Colonic mucosa (tissue), 4 donors: ENCODE measurements at places on chromosomes 4 and X. TPM values are rescaled to one million over a fixed set of nuclear protein-coding genes. Genes with fewer than 3 reads are reported as not detected.

Gene MMRN1
- total RNA-seq = 6.7 TPM

DNA sequence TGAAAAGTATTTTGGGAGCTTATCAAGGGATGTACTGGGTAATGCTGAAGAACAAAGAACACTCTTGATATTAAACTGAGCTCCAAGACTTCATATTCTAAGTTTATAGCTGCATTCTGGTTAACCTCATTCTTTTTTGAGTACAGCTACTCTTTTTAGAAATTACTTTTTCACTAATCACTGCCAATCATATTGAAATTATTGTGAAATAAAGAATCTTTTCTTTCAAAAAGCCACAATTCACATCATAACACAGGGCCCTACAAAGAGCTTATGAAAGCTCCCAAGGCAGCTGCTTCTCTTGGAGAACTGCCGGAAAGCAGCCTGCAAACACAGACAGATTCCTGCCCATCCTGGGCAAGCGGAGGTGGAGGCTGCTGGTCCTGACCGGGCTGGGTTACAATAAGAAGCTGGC, 121.4 kb downstream of the RNF150 start:
- H3K4me1 ChIP-seq = no peaks in the 10 kb centered on the region
- no peak overlapping the region for H3K4me3 ChIP-seq
- H3K27ac ChIP-seq = no peak overlapping the region
- no peaks in the 10 kb centered on the region for H3K36me3 ChIP-seq
- DNase-seq = no peak

DNA sequence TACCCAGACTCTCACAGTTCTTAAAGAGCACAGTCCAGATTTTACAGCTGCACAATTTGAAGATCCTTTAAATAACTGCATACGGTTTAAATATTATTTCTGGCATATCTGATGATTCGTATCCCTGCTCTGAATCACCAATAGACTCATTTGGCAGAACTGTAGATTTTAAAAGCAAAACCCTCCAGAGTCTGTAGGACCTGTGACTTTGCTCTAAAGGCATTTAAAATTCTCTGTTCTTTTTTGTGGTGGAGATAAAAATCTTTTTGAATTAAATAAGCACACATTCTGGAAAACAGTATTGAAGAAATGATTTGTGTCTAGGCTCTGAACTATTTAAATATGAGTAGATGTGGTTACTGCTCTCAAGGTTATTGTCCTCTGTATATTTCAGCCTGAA, 246.2 kb upstream of the PITX2 start:
- H3K27me3 ChIP-seq = no peaks in the 10 kb centered on the region
- DNase-seq = no peak
- H3K36me3 ChIP-seq = no peaks in the 10 kb centered on the region
- H3K27ac ChIP-seq = no peak overlapping the region
- H3K4me3 ChIP-seq = no peak overlapping the region

GRCh38 chrX:24285082-24285481, 28.8 kb downstream of the SUPT20HL2 start:
- DNase-seq = no peak
- no peaks in the 10 kb centered on the region for H3K4me1 ChIP-seq
- no peaks in the 10 kb centered on the region for H3K27me3 ChIP-seq
- H3K4me3 ChIP-seq = no peak overlapping the region
- H3K36me3 ChIP-seq = no peaks in the 10 kb centered on the region
- no peak overlapping the region for H3K27ac ChIP-seq

DNA sequence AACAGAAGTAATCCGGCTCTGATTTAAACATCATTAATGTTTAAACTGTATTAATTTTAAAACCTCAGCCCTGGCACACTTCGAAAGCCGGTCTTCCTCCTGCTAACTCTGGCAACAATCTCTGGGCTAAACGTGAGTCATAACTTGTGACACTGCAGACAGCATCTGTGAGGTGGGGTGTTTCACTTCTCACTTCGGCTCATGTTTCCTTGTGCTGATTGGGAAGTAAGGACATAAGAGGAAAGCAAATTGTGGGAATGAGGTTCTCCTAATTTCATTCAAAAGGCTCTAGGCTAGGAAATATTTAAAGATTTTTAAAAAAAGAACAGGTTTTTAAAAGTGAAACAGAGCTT, 139.9 kb upstream of the USP9X start:
- DNase-seq = peak; percentile 46
- peaks cover 4% of the 10 kb centered on the region for H3K27me3 ChIP-seq
- no peaks in the 10 kb centered on the region for H3K4me1 ChIP-seq
- peak overlapping the region; percentile 37 for H3K27ac ChIP-seq
- no peaks in the 10 kb centered on the region for H3K36me3 ChIP-seq

Gene EPGN
- not detected for total RNA-seq

Gene TMPRSS11B
- not detected for total RNA-seq

- H3K27ac ChIP-seq = no peak overlapping the region
- H3K27me3 ChIP-seq = no peaks in the 10 kb centered on the region
- no peak overlapping the region for H3K4me3 ChIP-seq
- no peaks in the 10 kb centered on the region for H3K4me1 ChIP-seq
Measured at GRCh38 chr4:119314356-119314755, 7.6 kb downstream of the FABP2 start.

- no peaks in the 10 kb centered on the region for H3K36me3 ChIP-seq
- H3K27me3 ChIP-seq = no peaks in the 10 kb centered on the region
- DNase-seq = no peak
- no peaks in the 10 kb centered on the region for H3K4me1 ChIP-seq
- no peak overlapping the region for H3K4me3 ChIP-seq
- no peak overlapping the region for H3K27ac ChIP-seq
Measured at GRCh38 chr4:108917255-108917654, 154.4 kb upstream of the ETNPPL start.

DNA sequence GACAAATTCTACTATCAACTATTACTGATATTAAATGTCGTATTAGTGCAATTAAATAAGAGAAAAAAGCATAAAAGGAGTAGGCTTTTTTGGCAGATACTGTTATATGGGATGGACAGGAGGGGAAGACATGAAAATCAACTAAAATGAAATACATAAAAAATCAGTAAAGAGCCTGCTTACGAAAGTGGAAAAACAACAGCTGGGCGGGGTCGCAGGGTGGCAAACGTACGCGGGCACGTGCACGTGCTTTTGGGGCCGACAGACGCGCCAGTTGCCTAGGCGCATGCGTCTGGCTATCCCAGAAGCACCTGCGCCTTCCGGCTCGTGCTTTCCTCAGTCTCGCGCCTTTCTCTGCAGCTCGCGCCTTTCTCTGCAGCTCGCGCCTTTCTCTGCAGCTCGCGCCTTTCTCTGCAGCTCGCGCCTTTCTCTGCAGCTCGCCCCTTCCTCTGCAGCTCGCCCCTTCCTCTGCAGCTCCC, at the start of gene YY2:
YY2 (plus strand) TSS at position 51 of the 479 bp plus-strand sequence. CDS start 498 bp downstream, outside the sequence.
- H3K36me3 ChIP-seq = no peaks in the 10 kb centered on the region
- DNase-seq = no peak
- H3K4me3 ChIP-seq = no peak within 1 kb of the TSS
- no peaks in the 10 kb centered on the region for H3K4me1 ChIP-seq

Gene PPM1K
- 7.8 TPM for total RNA-seq

DNA sequence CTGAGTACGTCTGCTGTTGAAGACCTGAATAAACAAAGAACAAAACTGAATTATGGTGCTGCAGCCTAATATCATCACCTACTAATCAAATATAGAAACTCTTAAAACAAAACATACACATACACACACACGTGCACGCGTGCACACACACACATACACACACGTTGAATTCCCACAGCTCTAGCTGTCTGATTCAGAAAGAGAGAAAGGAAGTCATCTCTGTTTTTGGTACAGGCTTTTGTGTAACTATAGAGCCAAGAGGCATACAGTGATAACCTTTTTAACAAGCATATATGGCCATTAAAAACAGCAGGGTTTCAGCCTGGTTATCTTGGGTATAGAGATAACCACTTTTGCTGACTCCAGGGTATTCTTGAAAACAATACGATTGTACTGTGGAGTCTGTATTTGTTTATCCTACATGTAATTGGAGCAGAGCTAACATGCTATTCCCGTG, 823.2 kb downstream of the CCSER1 start:
- H3K27me3 ChIP-seq = no peaks in the 10 kb centered on the region
- H3K36me3 ChIP-seq = no peaks in the 10 kb centered on the region
- H3K27ac ChIP-seq = no peak overlapping the region

- H3K36me3 ChIP-seq = no peaks in the 10 kb centered on the region
- no peak for DNase-seq
- H3K4me3 ChIP-seq = no peak overlapping the region
- no peaks in the 10 kb centered on the region for H3K27me3 ChIP-seq
Measured at GRCh38 chrX:20681683-20682082, 415.0 kb upstream of the RPS6KA3 start.
